CD4-positive, alpha-beta T cell treated with Interleukin-15 for 1 hour (primary cell): ENCODE measurements at places on chromosomes 13 and 19.
A peak's percentile ranks its signal among the peaks of the same experiment; 100 is the strongest.

DNA sequence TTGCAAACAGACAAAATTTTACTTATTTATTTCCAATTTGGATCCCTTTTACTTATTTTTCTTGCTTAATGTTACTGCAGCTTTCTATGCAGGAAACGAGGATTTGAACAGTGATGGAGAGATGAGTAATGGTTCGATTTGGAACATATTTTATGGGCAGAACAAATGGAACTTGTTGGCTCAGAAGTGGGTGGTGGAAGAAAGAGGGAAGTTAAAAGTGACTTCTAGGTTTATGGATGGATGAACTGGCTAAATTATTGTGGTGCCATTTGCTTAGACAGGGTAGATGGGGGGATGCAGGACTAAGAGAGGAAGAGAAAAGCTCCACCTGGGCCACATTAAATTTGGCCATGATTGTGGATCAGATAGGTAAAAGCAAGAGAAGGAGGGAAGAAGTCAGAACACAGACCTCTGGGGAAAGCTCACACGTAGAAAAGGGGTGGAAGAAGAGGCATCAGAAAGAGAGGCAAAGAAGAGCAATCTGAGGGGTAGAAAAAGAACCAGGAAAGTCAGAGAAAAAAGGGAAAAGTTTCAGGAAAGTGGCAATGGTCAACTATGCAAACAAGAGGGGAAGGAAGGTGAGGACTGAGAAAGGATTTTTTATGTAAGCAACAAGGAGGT lies 768 bp upstream of the CYSLTR2 start:
- DNase-seq, result no peak

GRCh38 chr19:52028780-52029123 lies 573 bp upstream of the ZNF614 start:
- DNase-seq, result no peak

- no peak for DNase-seq
Measured at GRCh38 chr19:47726467-47726866, 13.2 kb downstream of the EHD2 start.

- no peak for DNase-seq
Measured at GRCh38 chr13:51934461-51935087, 72.8 kb downstream of the CCDC70 start.

DNA sequence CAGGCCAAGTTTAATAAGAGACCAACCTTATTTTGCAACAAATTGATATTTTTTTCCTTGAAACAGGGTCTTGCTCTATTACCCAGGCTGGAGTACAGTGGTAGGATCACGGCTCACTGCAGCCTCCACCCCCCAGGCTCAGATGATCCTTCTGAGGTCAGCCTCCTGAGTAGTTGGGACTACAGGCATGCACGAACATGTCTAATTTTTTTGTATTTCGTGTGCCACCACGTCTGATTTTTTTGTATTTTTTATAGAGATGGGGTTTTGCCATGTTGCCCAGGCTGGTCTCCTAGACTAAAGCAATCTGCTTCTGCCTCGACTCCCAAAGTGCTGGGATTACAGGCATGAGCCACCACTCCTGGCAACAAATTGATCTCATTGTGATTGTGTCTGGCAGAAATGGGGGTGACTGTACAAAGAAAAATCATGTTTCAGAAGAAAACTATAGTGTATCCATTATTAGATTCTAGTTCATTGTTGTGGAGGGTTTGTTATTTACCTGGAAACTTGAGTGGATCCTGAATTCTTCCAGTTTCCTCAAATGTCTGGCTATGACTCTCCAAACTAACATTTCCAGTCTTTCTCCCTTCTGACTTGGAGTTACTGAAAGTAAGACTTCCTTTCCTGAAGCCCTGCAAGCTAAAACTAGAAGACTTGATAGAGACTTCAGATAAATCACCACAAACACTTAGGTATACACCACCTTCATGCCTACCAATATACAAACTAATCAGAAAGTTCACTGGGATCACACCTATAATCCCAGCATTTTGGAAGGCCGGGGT lies 17.3 kb upstream of the AKT2 start:
- no peak for DNase-seq

GRCh38 chr19:42069619-42070351 lies at the start of gene GRIK5:
TSS of gene GRIK5 (minus strand) at chr19:42070206. CDS start at chr19:42065770, 4,436 bp downstream.
- no peak for DNase-seq

GRCh38 chr19:35898499-35898809 lies 1.9 kb downstream of the NFKBID start:
- DNase-seq, result no peak

DNA sequence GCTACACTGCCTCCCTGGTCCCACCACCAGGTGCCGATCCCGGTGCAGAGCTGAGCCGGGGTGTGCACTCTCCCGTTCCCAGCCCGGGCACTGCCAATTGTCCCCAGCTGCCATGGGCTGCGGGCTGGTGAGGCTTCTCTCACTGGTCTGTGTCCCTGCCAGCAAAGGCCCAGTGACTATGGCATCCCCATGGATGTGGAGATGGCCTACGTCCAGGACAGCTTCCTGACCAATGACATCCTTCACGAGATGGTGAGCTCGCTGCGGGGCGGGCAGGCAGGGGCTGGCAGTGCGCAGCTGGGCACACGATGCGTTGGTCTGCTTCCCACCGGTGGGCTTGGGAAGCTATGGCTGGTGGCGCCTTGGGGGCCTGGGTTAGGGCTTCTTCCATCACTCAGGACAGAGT lies 14.6 kb downstream of the MPND start:
- no peak for DNase-seq

- no peak for DNase-seq
Measured at GRCh38 chr13:77448689-77449088, 86.8 kb upstream of the SCEL start.

- no peak for DNase-seq
Measured at GRCh38 chr13:113373811-113374485, 10.0 kb upstream of the GRTP1 start.

GRCh38 chr13:95404141-95404882 lies 103.1 kb upstream of the ABCC4 start:
- DNase-seq, result peak; percentile 75

- DNase-seq, result no peak
Measured at GRCh38 chr13:111335298-111335697, 14.9 kb downstream of the TEX29 start.

DNA sequence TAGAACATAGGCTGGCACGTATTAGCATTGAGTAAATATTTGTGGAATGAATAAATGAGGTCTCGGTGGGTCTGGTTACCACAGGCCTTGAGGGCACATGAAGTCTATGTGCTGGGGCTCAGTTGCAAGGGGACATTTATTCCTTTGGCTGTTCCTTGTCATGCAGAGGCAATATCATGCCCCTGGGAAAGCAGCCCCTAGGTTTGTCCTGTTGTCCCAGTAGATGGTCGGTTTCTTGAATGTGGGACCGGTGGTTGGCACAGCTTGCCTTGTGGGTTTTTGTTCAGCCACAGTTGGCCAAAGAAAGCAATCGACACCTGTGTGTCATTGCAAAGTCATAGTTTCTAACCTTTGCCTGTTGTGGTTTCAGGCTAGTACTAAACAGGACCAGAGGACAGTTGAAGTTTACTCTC lies 24.7 kb upstream of the GPR183 start:
- no peak for DNase-seq

- DNase-seq, result no peak
Measured at GRCh38 chr19:3720349-3720917, 12.2 kb downstream of the TJP3 start.

GRCh38 chr19:42121656-42122069 lies 10.6 kb downstream of the POU2F2 start:
- DNase-seq, result peak; percentile 90

- DNase-seq, result no peak
Measured at GRCh38 chr13:114029866-114030625, 56.2 kb upstream of the C13orf46 start.

DNA sequence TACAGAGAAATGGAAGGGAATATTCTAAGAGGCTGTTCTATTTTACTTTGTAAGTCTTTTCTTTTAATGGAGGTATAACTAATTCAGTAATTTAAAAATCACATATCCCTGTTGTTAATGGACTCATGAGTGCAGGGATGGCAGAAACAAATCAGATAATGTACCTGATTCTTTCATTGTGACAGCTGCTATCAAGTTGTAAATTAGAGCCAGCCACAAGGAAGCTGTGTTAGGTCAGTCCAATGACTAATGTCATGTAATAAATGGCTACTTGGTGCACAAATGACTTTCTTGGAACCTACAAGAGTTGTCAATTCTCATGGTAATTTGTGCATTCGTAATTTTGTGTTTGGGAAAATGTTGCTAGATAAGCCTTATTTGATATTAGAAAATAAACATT lies 446.4 kb downstream of the DCT start:
- no peak for DNase-seq

GRCh38 chr13:46492946-46493345 lies 60.0 kb upstream of the LRCH1 start:
- DNase-seq, result no peak

DNA sequence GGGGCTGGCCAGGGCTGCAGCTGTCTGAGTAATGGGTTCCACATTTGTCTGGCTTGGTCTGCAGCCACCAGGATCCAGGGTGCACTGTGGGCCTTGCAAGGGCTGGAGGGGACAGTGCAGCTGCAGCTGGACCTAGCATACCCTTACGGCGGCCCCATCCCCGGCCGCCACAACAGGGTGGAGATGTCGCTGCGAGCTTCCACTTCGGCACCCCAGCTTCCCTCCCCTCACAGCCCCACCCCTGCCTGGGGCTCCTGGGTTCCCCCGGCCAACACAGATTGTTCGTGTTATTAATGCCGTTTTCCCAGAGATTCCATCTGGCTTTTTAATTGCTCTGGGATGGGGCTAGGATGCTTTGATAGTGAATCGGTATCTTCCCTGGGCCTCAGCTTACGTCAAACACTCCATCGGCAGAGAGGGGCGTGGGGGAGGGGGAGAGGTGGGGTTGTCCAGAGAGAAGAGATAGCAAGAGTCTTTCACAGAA lies 5.8 kb downstream of the CEBPA start:
- no peak for DNase-seq

DNA sequence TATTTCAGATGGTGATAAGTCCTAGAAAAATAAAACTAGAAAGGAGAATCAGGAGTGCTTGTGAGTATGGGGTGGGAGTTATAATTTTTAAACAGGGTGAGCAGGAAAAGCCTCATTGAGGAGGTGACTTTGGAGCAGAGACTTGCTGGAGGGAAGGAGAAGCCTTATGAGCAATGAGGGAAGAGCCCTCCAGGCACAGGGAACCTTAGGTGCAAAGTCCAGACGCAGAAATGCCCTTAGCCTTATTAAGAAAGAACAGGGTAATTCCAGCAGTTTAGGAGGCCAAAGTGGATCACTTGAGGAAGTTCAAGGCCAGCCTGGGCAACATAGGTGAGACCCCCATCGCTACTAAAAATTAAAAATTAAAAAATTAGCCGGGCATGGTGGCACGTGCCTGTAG lies 21.0 kb upstream of the FXYD3 start:
- DNase-seq, result no peak

- peak; percentile 59 for DNase-seq
Measured at GRCh38 chr19:10699650-10700335, 1.4 kb upstream of the QTRT1 start.

GRCh38 chr13:25042151-25042865 lies 53.6 kb upstream of the PABPC3 start:
- DNase-seq, result no peak

DNA sequence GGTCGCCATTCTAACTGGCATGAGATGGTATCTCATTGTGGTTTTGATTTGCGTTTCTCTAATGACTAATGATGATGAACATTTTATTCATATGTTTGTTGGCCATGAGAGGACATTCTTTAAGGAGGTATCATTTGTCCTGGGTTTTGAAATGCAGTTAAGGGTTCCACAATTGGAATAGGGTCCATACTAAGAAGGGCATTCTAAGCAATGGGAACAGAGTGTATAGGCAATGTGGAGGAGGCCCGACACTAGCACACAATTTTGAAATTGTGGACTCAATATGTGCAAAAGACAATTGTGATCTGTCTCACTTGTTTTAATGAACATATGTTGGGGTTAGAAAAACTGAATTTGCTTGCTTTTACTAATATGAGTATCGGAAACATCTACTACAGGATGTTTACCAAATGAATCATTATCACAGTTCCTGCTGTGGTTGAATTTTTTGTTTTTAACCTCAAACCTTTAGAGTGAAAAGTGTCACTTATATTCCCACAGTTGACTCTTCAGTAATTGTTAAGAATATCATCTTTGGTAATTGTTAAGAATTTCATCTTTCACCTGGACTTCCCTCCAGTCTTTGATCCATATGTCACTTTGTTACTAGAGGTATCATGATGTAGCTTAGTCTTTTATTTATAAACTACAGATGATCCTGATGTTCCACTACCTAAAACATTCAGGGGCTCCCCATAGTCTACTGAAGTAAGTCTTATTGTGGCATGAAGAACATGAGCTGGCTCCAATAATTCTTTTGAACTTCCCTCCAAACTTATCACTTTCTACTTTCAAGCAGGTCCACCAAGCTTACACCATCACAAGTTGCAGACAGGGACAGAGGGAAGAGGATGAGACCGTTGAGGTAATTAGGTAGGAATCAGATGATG lies 109.7 kb upstream of the KLF12 start:
- DNase-seq, result no peak

DNA sequence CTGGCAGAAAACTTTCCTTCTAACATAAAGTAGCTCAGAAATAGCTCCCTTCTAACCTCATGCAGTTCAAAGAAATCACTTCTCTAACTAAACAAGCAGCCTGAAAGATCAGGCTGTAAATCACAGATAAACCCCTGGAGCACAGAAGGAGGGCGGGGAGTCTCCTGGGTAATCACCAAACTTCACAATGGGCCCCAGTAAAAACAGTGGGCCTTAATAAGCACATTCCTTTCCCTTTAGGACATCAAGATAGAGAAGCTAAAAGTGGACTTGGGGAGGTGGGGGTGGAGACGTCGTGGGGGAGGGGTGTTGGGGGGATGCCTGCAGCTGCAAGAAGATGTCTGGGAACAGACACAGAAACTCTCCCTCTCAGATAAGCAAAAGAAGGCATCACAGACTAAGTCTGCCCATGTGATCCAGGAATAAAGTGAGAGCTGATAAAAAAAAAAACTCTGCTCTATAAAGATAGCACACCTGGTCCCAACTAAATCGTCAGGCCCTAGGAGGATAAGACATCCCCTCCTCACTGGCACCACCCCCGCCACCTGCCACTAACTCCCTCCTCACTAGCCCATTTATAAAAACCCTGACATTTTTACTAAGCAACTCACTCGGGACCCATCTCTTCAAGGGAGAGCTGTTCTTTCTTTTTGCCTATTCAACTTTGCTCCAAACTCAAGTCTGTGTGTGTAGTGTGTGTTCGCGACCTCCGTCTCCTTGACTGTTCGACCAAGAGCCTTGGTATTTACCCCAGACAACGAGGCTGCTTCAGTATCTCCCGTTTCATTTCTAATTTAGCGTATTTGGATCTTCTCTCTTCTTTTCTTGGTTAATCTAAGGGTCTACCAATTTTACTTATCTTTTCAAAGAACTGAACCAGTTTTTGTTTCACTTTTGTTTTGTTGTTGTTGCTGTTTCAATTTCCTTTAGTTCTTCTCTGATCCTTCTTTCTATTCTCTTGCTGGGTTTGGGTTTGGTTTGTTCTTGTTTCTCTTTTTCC lies 31.7 kb downstream of the DNAJC15 start:
- DNase-seq, result no peak

DNA sequence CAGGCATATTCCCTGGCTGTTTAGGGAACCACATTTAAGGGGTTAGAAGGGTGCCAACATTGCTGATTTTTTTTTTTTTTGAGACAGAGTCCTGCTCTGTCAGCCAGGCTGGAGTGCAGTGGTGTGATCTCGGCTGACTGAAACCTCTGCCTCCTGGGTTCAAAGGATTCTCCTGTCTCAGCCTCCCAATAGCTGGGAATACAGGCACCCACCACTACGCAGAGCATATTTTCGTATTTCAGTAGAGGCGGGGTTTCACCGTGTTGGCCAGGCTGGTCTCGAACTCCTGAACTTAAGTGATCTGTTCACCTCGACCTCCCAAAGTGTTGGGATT lies 7.8 kb upstream of the CRX start:
- no peak for DNase-seq
